ENCODE measurements at places on chromosomes 2 and 18. TPM values are rescaled to one million over a fixed set of nuclear protein-coding genes. Genes with fewer than 3 reads are reported as not detected.

MYO3B gene
- total RNA-seq: not detected

LOXHD1 gene
- total RNA-seq: not detected

SCN2A gene
- 9.0 TPM for total RNA-seq

SERPINB7 gene
- 16.1 TPM for total RNA-seq

PCARE gene
- not detected for total RNA-seq

GPR75 gene
- total RNA-seq: 1.8 TPM

FAM110C gene
- not detected for total RNA-seq
